Hepatocyte (in vitro differentiated cells): ENCODE measurements at places on chromosomes 11 and 22. TPM values are rescaled to one million over a fixed set of nuclear protein-coding genes. Genes with fewer than 3 reads are reported as not detected.

GRCh38 chr11:75190652-75191329 is 39.9 kb downstream of the SLCO2B1 start:
- DNase-seq, result no peak

DNA sequence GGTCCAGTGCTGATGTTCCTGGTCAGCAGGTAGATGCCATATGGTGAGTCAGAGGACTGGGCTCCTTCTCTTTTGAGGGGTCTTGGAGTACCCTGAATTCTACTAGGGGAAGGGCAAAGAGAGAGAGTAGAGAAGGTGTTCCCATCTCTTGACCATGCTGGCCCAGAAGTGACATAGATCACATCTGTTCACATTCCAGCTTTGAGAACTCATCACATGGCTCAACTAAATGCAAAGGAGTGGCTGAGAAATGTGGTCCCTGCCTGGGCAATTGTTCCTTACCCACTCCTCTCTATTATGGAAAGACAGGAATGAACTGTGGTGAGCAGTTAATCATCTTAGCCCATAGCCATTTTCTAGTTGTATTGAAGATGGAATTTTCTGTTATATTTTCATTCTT is 105.4 kb upstream of the TIMP3 start:
- no peak for DNase-seq

DNA sequence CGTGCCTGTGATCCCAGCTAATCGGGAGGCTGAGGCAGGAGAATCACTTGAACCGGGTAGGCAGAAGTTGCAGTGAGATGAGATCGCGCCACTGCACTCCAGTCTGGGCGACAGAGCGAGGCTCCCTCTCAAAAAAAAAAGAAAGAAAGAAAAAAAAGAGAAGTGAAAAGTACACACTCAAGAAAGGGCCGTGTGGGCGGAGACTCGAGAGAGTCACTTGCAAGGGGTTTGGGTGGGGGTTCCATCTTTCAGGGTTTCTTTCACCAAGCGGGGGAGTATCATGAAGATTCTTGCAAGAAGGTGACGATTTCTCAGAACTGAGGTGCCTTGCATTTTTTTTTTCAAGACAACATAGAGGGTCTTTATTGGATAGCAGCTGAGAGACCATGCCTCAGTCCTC is 4.0 kb upstream of the IFITM5 start:
- DNase-seq, result no peak

DNA sequence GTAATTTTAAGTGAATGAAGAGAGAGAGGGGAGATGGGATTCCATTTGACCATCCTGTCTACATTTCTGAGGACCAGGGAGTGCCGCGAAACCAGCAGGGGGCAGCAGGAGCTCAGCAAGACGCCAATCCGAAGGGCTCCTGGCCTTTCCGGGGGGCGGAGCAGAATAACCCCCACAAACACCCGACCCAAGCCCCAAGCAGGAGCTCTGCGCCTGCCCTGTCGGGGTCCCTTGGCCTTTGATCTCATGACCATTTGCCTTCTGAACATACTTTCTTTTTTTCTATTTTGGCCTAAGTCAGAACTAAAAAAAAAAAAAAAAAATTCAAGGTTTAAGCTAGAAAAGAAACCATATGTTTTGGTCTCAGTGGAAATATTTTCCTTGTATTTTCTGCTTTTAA is 21.9 kb upstream of the SCN2B start:
- peak; percentile 89 for DNase-seq

DNA sequence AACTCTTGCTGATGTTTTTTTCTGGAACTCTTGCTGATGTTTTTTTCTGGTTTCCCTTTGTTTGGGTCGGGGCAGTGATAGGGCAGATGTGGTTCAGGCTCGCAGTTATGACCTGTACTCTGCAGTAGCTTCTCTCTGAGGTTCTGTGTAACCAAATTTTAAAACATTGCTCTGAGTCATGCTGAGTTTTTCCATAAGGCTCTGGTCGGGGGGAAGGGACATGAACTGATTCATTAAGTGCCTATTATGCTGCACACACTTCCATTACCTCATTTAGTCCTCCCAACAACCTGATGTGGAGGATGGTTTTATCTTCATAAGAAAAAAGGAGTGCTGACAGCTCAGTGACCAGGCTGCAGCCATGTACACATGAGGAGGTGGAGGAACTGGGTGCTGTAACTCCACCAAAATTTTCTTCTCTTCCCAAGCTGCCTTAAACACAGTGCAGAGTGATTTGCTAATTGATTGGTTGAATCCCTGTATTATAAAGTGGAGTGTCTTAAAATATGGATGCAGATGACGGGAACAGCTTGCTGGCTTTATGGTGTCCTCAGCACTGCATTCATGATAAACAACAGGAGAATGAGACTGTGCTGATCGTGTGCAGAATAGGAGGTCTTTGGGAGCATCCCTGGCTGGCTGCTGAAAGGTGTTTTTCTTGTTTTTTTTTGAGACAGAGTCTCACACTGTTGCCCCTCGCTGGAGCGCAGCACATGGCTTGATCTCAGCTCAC is 19.1 kb downstream of the TNRC6B start:
- DNase-seq, result peak; percentile 47

- DNase-seq, result no peak
Observed at GRCh38 chr22:40401532-40401931, 31.1 kb downstream of the SGSM3 start.

DNA sequence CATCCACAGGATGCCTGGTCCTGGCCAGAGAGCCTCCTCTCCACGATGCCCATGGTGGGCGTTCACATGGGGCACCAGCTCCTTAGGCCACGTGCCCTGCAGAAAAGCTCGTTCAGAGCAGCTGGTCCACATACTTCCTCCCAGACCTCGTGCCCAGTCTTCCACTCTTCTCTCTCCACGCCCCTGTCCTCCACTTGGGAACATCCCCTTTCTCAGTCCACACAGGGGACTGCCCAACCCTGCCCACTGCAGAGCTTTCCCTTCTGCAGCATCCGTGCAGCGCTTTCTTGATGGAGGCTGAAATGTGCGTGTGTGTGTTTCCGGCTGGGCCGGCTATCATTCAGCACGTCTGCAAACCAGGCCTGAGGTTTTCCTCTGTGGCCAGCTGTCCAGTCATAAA is 11.3 kb downstream of the TPCN2 start:
- DNase-seq, result no peak

DNA sequence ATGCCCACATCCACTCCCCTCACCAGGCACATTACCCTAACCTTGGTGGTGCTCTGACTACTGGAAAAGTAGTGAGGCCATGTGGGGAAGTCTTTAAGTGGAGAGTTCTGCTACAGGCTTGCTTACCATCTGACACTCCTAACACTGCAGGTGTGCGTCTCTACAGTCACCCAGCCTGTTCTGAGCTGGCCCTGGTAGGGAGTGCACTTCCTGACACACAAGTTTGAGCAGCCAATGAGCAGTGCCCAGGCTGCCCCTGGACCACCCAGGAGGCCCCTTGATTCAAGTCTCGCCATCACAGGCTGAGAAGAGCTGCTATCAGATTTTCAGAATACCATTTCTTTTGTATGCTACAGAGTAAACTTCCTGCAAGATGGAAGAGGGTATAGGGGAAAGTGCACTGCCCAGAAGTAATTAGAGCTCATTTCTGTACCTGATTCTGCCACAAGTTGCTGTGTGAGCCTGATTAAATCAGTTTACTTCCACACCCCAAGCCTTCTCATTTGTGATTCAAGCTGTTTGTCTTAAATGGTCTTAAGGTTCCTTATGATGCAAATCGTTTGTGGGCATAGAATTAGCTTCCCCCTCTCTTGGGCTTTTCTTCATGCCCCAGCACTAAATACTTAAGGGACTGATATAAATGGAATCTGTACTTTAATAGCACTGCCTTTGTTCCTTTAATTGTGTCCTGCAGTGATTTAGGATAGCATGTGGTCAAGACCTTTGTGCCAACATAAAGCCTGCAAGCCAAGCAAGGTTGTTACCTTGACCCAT is 22.2 kb downstream of the OPCML start:
- no peak for DNase-seq

GRCh38 chr11:119107538-119108145 is 498 bp downstream of the C2CD2L start:
- DNase-seq, result peak; percentile 39

- no peak for DNase-seq
Observed at GRCh38 chr11:129366737-129367597, 8.7 kb upstream of the BARX2 start.

DNA sequence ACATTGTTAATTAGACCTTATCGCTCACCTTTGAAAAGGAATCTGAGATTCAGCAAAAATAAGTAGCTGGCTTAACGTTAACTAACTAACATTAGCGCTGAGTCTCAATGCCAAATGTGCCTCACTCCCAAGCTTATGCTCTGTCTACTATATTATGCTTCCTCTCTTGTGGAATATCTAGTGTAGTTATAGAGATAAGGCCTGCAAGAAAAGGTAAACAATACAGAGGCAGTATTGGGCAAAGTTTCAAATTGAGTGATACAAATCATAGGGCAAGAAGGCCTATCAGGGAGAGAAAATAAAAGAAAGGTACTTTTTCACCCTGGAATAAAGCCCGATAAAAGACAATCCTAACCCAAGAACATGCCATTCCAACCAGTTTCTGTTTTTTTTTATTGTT is 61.6 kb upstream of the SLC17A6 start:
- peak; percentile 4 for DNase-seq

- no peak for DNase-seq
Observed at GRCh38 chr11:120098503-120099020, 39.4 kb downstream of the TRIM29 start.

DNA sequence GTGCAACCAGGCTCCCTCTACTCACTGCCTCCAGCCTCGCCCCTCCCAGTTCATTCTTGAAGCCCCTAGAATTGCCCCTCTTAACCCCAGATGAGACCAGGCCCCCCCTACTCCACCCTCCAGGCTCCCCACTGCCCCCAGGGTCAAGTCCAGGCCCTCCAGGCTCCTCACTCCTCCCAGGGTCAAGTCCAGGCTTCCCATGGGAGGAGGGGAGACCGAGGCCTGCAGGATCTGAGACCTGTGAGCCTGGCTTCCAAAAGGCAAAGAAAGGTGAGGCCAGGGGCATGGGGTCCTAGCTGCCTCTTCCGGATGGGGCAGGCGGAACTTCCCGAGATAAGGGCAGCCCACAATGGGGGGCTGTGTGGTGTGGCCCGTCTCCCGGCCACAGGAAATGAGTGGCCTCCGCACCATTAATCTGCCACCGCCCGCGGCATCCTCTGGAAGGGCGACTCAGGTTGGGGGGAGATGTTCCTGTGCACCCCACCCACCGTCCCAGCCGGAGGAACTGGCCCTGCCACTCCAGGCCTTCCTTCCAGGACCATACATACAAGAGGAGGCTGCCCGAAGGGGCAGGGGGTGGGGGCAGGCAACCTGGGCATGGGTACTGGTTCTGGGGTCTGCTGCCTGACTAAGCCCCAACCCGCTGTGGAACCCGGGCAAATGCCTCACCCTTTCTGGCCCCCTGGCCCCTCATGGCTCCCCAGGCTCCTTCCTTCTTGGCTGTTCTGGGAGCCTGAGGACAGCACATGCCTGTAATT is 35.1 kb upstream of the WNT11 start:
- no peak for DNase-seq

DNA sequence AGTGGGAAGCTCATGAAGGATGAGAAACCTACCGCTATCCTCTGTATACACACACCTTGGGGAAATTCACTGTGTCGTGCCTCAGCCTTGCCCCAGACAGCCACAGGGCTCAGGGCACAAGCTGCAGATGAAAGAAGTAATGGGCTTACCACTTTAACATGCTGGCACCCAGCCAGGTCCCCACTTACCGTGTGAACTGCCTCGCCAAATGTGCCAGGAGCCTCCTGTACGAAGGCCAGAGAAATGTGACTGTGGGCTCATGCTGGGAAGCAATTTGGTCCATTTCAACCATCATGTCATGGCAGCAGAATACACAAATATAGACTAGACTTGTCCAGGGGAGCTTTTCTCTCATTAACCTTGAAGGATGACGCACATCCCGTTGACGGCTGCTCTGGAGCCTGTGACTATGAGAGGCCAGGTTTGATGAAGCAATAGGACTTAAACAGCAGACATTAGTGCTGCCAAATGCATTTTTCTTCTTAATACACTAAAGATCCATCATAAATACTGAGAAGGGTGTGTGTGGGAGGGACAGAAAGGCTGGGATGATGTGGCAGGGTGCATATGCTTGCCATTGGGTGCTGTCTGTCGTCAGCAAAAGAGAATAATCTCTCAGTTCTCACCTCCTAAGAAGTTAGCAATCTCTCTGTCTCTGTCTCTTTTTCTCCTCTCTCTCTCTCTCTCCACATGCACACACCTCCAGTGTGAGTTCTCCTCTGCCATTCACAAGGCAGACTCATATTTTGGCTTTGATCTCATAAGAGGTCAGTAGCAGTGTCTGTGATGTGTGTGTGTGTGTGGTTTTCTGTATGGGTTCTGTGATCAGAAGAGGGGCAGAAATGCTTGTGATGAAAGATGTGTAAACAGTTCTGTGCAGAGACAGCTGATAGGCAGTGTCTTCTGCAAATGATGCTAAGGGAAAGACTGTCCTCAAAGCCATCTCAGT is 142.4 kb downstream of the KIRREL3 start:
- DNase-seq, result no peak

- DNase-seq, result no peak
Observed at GRCh38 chr22:40328546-40329456, 17.5 kb upstream of the ADSL start.

GRCh38 chr11:67592880-67593564 is 9.4 kb downstream of the GSTP1 start:
- no peak for DNase-seq

- DNase-seq, result peak; percentile 2
Observed at GRCh38 chr22:31603574-31603973, 58.4 kb downstream of the PISD start.

GRCh38 chr11:7520011-7520942 is 6.5 kb downstream of the PPFIBP2 start:
- DNase-seq, result no peak

DNA sequence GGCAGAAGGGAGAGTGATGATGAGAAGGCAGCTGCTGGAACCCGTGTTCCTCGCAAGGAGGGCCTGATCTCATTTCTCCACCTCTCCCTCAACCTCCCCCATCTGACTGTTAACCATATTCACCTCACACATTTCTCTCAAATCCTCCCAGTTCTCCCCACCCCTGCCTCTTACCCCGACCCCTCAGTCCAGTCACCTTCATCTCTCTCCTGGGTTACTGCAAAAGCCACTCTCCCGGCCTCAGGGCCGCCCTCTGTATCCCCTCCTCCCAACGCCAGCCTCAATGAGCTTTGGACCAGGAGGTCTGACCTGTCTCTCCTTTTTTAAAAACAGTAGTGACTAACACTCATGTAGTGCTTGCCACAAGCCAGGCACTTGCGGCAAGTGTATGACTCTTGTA is 29.5 kb upstream of the LMO1 start:
- no peak for DNase-seq

RASD2 gene
- total RNA-seq, result 0.88 and 1.3 TPM in 2 replicates

HTR3B gene
- 0.16 and 0.77 TPM in 2 replicates for total RNA-seq

CHEK1 gene
- 10.0 and 16.3 TPM in 2 replicates for total RNA-seq

CREBZF gene
- total RNA-seq, result 49.4 and 69.7 TPM in 2 replicates

ADAMTS8 gene
- total RNA-seq, result 1.9 and 2.3 TPM in 2 replicates

APOL5 gene
- total RNA-seq, result not detected in 2 replicates

BBOX1 gene
- 0.88 and 1.6 TPM in 2 replicates for total RNA-seq

CDKN1C gene
- total RNA-seq, result 411 and 470 TPM in 2 replicates

P2RY2 gene
- total RNA-seq, result 6.3 and 6.7 TPM in 2 replicates

OR5B21 gene
- not detected in 2 replicates for total RNA-seq

MUC2 gene
- total RNA-seq, result 6.7 and 18.2 TPM in 2 replicates

ADM2 gene
- total RNA-seq, result 3.0 and 4.1 TPM in 2 replicates
